RWPE2 (cell line): ENCODE measurements at places on chromosomes 7 and 10.

DNA sequence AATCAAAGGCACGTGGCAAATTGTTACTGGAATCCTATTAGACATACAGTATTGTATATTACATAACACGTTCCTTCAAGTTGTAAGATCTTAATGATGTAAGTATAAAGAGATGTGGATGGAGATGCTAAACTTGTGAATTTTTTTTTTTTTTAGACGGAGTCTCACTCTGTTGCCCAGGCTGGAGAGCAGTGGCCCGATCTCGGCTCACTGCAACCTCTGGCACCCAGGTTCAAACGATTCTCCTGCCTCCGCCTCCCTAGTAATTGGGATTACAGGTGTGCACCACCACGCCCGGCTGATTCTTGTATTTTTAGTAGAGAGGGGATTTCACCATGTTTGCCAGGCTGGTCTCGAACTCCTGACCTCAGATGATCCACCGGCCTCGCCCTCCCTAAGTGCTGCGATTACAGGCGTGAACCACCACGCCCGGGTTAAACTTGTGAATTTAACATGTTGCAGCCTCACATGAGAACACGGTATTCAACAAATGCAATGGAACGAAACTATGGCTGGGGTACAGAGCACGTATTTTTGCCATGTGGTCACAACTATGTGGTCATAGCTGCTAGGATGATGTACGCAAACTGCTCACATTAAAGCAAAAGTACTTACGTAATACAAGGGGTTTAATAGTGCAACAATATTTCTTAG lies 818 bp upstream of the SUPV3L1 start:
- DNase-seq = no peak
- peaks cover 15% of the 10 kb centered on the region for H3K36me3 ChIP-seq
- peak overlapping the region; percentile 52 for H3K27ac ChIP-seq
- peak overlapping the region; percentile 92 for H3K4me3 ChIP-seq
- no peaks in the 10 kb centered on the region for H3K27me3 ChIP-seq

DNA sequence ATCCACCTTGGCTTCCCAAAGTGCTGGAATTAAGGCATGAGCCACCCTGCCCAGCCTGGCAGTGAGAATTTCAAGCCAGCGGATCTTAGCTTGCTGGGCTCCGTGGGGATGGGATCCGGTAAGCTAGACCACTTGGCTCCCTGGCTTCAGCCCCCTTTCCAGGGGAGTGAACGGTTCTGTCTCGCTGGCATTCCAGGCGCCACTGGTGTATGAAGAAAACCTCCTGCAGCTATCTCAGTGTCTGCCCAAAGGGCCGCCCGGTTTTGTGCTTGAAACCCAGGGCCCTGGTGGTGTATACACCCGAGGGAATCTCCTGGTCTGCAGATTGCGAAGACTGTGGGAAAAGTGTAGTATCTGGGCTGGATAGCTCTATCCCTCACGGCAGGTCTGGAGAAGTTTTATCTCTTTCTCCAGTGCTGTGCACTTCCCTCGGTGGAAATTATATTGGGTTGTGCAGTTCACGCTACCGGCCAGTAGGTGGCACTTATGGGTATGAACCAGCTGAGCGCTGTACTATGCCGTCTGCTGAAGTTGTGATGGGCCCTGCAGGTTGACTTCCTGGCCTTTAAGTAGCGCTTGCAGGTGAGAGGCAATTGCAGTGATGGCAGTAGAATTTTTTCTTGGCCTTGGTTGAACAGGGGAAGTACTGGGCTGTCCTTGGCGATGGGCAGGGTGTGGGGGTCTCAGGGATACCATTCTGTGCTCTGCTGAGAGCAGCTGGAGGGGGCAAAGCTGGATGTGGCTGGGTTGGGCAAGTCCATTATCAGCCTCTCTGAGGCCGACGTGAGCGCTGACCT lies 138.0 kb upstream of the MTPN start:
- no peak overlapping the region for H3K4me3 ChIP-seq
- H3K27ac ChIP-seq = no peak overlapping the region
- no peaks in the 10 kb centered on the region for H3K36me3 ChIP-seq
- no peak for DNase-seq
- no peaks in the 10 kb centered on the region for H3K4me1 ChIP-seq

DNA sequence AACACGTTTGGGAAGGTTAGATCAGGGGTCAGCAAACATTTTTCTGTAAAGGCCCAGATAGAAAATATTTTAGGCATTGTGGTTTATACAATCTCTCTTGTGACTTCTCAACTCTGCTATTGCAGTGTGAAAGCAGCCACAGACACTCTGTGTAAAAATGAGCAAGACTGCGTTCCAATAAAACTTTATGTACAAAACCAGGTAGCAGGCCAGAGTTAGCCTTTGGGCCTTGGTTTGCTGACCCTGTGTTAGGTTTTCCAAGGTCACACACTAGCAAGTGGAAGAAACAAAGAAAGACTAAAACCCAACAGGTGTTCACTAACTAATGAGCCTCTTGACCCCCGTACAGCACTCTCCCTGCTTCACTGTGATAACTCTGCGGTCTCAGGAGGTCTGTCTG lies 14.9 kb upstream of the PAXIP1 start:
- no peaks in the 10 kb centered on the region for H3K27me3 ChIP-seq
- no peak overlapping the region for H3K4me3 ChIP-seq
- H3K27ac ChIP-seq = no peak overlapping the region
- no peaks in the 10 kb centered on the region for H3K4me1 ChIP-seq

DNA sequence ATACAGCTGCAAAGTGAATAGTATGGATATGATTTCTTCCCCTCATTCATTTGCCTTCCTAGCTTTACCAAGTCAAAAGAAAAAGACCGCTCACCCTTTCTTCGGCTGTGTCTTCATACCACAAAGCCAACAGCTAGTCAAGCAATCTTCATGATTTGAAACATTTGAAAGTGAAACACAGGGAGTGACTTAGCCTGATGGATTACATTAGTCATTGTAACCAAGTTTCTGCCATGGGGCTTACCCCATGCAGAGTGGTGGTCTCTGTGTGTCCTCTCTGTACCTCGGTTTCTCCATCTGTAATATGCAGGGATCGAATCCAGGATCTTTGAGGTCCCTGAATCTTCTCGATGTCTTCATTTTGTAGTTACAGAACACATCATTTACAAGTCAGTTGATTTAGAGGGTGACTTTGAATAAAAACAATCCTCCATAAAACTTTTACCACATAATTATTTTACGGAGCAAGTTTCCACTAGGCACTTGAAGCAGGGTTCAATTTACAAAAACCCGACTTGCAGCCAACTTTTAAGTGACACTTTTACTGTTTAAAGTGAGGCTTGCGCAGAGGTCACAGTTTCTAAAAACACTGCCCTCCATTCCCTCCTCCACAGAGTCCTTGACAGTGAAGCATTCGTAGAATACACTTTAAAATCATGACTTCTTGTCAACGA lies 2.2 kb upstream of the LGI1 start:
- H3K27ac ChIP-seq = no peak overlapping the region
- H3K36me3 ChIP-seq = no peaks in the 10 kb centered on the region
- DNase-seq = no peak
- H3K4me3 ChIP-seq = no peak overlapping the region
- peaks cover 20% of the 10 kb centered on the region for H3K4me1 ChIP-seq
- no peaks in the 10 kb centered on the region for H3K27me3 ChIP-seq

DNA sequence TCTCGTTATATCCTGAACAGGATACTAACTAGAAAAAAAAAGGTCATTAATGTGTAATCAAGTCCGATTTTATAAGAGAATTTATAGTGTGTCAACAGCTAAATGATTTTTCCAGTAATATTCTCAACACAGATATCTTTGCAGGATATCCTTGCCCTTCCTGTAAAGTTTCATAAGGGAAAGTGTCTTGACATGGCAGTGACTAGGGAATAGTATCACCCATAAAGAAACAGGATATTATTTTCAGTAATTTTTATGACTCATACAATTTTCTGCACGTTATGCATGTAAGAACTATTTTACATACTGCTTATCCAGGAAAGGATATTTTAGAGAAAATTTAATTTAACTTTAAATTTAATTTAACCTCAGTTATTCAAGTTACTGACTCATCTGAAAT lies 19.5 kb upstream of the PNLIP start:
- no peak for DNase-seq
- H3K27me3 ChIP-seq = no peaks in the 10 kb centered on the region
- no peak overlapping the region for H3K27ac ChIP-seq
- H3K4me3 ChIP-seq = no peak overlapping the region
- H3K36me3 ChIP-seq = no peaks in the 10 kb centered on the region

- peaks cover 92% of the 10 kb centered on the region for H3K36me3 ChIP-seq
- no peak overlapping the region for H3K4me3 ChIP-seq
- H3K4me1 ChIP-seq = no peaks in the 10 kb centered on the region
- no peaks in the 10 kb centered on the region for H3K27me3 ChIP-seq
- DNase-seq = no peak
- H3K27ac ChIP-seq = no peak overlapping the region
Observed at GRCh38 chr7:157370742-157371141, 33.9 kb downstream of the DNAJB6 start.

DNA sequence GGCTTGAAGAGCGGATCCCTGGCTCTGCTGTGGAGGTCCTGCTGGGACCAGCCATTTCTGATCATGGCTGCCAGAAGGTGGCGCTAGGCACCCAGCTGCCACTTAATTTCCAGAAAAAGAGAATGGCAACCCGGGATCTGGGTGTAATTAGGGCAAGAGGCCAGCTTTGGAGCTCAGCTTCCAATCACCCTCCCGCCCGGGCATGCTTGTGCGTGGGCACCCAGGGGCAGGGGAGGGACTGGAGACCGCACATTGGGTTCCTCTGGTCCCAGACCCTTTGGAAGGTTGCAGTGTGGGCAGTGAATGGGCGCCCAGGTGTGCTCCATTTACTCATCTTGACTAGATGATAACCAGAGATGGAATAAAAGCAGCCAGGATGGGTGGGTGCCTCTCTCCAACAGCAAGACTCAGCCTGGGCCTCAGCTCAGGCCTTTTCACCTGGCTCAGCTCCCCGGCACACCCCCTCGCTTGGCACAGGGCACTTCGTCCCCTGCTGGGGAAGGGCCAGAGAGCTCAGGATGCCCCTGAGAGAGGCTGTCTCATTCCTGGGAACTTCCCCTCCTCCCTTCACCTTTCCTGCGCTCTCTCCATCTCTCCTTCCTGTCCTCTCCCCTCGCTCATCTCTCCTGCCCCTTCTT lies 14.7 kb downstream of the FAM241B start:
- H3K27ac ChIP-seq = no peak overlapping the region
- no peaks in the 10 kb centered on the region for H3K36me3 ChIP-seq
- H3K4me1 ChIP-seq = peaks cover 4% of the 10 kb centered on the region
- H3K4me3 ChIP-seq = no peak overlapping the region
- peak; percentile 19 for DNase-seq

GRCh38 chr10:72089618-72090017 lies 1.3 kb upstream of the SPOCK2 start:
- no peak overlapping the region for H3K4me3 ChIP-seq
- DNase-seq = no peak
- peaks cover 25% of the 10 kb centered on the region for H3K27me3 ChIP-seq

GRCh38 chr7:23968791-23969190 lies 258.8 kb downstream of the STK31 start:
- H3K27ac ChIP-seq = no peak overlapping the region
- no peak for DNase-seq
- H3K36me3 ChIP-seq = no peaks in the 10 kb centered on the region
- H3K4me1 ChIP-seq = no peaks in the 10 kb centered on the region
- no peak overlapping the region for H3K4me3 ChIP-seq

DNA sequence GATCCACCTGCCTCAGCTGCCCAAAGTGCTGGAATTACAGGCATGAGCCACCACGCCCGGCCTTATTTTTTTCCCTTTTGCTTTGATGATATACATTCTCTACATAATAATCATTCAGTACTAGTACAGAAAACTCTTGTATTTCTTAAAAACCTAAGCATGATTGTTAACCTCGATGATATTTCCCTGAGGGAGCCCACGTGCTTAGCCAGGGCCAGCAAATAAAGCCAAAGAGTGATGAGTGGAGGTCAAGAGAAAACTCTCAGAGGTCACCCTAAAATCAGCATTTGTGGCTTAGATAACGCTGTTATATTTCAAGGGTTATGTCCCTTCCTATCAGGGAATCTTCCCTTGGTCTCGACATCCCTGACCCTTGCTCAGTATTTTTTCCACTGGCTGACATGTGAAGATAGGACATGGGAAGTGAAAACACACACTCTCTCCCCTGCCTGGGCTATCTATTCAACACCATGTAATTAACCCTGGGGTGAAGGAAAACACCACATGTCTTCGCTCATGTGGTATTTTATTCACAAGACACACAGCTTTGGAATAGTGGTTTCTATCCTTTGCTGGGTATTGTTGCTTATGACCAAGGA lies 12.6 kb downstream of the FAM200A start:
- no peak for DNase-seq
- H3K36me3 ChIP-seq = no peaks in the 10 kb centered on the region
- no peak overlapping the region for H3K4me3 ChIP-seq
- H3K27ac ChIP-seq = no peak overlapping the region

- H3K4me3 ChIP-seq = peak overlapping the region; percentile 39
- H3K27me3 ChIP-seq = no peaks in the 10 kb centered on the region
- no peaks in the 10 kb centered on the region for H3K4me1 ChIP-seq
- H3K36me3 ChIP-seq = no peaks in the 10 kb centered on the region
Observed at GRCh38 chr10:4826792-4827324, 851 bp downstream of the AKR1E2 start.

GRCh38 chr7:4837803-4838625 lies 23.8 kb downstream of the PAPOLB start:
- DNase-seq = no peak
- no peaks in the 10 kb centered on the region for H3K36me3 ChIP-seq
- H3K4me3 ChIP-seq = no peak overlapping the region
- no peak overlapping the region for H3K27ac ChIP-seq
- no peaks in the 10 kb centered on the region for H3K27me3 ChIP-seq

DNA sequence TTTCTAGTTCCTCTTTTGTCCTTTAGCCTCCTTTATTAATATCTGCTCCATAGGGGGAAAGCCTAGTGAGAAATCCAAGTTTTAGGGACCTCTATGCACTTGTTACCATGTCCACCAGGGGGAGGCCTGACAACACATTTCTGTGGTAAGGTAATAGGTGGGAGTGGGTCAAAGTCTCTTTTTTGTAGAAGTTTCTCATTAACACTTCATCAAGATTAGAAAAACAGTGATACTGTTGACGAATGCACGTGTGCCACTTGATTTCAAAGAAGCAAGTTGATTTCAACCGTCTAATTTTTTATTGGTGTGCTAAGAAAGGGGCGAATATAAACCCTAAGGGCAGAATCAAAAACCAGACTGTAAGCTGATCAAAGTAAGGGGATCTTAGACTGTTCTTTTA lies 30.6 kb downstream of the CISD1 start:
- DNase-seq = no peak
- no peak overlapping the region for H3K4me3 ChIP-seq
- H3K27me3 ChIP-seq = peaks cover 3% of the 10 kb centered on the region
- H3K4me1 ChIP-seq = no peaks in the 10 kb centered on the region

DNA sequence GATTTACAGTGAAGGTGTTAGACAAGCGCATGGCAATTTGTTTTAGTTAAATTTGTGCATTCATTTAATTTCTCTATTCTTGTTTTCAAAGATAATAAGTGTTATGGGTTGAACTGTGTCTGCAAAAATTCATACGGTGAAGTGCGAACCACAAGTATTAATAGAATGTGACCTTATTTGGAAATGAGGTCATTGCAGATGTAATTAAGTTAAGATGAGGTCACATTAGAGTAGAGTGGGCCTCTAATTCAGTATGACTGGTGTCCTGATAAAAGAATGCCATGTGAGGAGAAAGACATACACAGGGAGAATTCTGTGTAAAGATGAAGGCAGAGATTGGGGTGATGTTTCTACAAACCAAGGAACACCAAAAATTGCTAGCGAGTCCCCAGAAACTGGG lies 158.8 kb upstream of the SEMA3E start:
- H3K4me3 ChIP-seq = no peak overlapping the region
- no peaks in the 10 kb centered on the region for H3K36me3 ChIP-seq
- H3K27ac ChIP-seq = no peak overlapping the region
- no peaks in the 10 kb centered on the region for H3K27me3 ChIP-seq

- H3K27ac ChIP-seq = no peak overlapping the region
- H3K4me3 ChIP-seq = no peak overlapping the region
- H3K4me1 ChIP-seq = no peaks in the 10 kb centered on the region
- DNase-seq = no peak
- no peaks in the 10 kb centered on the region; the same call in 1 of the 2 replicates for H3K36me3 ChIP-seq
Observed at GRCh38 chr7:112212571-112212970, 6.1 kb downstream of the ZNF277 start.
